ENCODE measurements at places on chromosomes 16 and 17. TPM values are rescaled to one million over a fixed set of nuclear protein-coding genes. Genes with fewer than 3 reads are reported as not detected.

DNA sequence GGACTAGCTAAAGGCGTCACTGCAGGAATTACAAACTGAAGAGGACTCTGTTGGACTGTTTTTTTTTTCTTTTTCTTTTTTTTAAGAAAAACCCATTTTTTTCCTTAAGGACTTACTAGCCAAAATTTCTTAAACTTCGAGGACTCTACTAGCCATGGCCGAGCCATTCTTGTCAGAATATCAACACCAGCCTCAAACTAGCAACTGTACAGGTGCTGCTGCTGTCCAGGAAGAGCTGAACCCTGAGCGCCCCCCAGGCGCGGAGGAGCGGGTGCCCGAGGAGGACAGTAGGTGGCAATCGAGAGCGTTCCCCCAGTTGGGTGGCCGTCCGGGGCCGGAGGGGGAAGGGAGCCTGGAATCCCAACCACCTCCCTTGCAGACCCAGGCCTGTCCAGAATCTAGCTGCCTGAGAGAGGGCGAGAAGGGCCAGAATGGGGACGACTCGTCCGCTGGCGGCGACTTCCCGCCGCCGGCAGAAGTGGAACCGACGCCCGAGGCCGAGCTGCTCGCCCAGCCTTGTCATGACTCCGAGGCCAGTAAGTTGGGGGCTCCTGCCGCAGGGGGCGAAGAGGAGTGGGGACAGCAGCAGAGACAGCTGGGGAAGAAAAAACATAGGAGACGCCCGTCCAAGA lies 878 bp downstream of the HEXIM1 start:
- H3K4me1 ChIP-seq, result peaks cover 15% of the 10 kb centered on the region
- no peaks in the 10 kb centered on the region for H3K36me3 ChIP-seq
- H3K27ac ChIP-seq, result peak overlapping the region; percentile 100
- H3K4me3 ChIP-seq, result peak overlapping the region; percentile 98

DNA sequence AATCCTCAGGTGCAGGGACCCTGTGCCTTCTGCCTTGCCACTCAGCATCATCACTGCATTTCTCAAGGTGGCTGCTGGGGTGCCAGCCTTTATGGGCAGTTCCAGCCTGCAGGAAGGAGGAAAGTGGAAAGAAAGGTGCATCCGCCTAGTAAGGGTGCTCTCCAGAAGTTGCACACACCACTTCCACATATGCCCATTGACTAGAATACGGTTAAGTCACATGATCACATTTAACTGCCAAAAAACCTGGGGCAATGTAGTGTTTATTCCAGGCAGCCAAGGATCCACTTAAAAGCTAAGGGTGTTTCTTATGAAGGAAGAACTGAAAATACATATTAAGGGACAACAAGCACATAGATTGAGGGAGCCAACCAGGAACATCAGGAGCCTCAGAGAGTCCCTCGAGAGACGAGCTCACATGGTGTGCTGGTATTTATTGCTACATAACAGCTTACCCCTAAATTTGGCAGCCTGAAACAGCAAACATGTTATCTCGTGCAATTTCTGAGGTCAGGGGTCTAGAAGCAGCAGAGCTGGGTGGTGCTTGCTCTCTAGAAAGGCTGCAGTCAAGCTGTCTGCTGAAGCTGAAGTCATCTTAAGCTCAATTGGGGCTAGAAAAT lies 52.0 kb upstream of the MMP2 start:
- H3K36me3 ChIP-seq, result no peaks in the 10 kb centered on the region
- no peak overlapping the region for H3K27ac ChIP-seq
- H3K27me3 ChIP-seq, result no peaks in the 10 kb centered on the region
- no peak overlapping the region for H3K4me3 ChIP-seq
- H3K4me1 ChIP-seq, result no peaks in the 10 kb centered on the region
- DNase-seq, result no peak

DNA sequence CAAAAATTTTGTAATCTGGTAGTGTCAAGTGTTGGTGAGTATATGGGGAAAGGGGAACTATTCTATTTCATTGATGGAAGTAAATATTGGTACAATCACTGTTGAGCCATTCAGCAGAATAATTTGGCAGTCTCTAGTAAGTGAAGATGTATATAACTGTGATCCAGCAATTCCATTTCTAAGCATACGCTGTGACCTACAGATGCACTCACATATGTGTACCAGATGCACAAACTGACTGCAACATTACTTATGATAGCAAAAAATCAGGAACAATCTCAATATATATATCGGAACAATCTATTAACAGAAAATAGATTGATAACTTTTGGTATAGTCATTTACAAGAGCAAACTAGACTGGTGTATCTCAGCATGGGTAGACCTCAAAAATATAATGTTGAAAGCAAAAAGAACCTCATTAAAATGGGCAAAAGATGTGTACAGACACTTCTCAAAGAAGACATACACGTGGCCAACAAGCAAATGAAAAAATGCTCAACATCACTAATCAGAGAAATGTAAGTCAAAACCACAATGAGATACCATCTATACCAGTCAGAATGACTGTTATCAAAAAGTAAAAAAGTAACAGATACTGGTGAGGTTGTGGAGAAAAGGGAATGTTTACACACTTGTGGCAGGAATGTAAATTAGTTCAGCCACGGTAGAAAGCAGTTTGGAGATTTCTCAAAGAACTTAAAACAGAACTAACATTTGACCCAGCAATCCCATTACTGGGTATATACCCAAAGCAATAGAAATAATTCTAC lies 20.7 kb downstream of the ADAP2 start:
- H3K4me1 ChIP-seq, result no peaks in the 10 kb centered on the region
- H3K4me3 ChIP-seq, result no peak overlapping the region
- DNase-seq, result no peak
- no peaks in the 10 kb centered on the region for H3K27me3 ChIP-seq
- no peaks in the 10 kb centered on the region for H3K36me3 ChIP-seq

GRCh38 chr17:65918500-65918899 lies 273.4 kb downstream of the CEP112 start:
- no peak overlapping the region for H3K27ac ChIP-seq
- no peak for DNase-seq
- H3K27me3 ChIP-seq, result no peaks in the 10 kb centered on the region
- no peak overlapping the region for H3K4me3 ChIP-seq

GRCh38 chr17:79600681-79601131 lies 10.1 kb downstream of the RBFOX3 start:
- H3K27me3 ChIP-seq, result peaks cover 9% of the 10 kb centered on the region
- no peaks in the 10 kb centered on the region for H3K36me3 ChIP-seq

ST6GALNAC2 gene
- 0.32 TPM for total RNA-seq

DNA sequence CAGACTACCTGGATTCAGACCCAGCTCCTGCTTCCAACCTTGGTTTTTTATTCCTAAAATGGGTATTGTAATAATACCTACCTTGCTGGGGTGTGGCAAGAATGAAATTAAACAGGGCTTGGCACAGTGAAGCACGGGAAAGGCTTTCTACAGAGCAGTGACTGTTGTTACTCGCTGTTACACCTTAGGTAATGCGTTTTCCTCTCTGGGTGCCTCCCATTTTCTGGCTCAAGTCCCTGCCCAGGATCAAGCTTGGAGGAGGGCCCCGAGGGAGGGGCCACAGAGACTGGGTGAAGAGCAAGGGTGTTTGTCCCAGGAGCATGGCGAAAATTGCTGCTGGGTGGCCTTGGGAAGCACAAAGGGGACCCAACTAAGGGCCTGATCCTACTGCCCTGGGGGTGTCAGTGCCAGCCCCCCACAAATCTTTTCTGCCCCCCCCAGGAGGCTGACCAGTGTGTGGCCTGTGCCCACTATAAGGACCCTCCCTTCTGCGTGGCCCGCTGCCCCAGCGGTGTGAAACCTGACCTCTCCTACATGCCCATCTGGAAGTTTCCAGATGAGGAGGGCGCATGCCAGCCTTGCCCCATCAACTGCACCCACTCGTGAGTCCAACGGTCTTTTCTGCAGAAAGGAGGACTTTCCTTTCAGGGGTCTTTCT lies 13.3 kb downstream of the MIEN1 start:
- H3K27ac ChIP-seq, result no peak overlapping the region
- DNase-seq, result no peak
- peaks cover 5% of the 10 kb centered on the region for H3K27me3 ChIP-seq
- no peaks in the 10 kb centered on the region for H3K4me1 ChIP-seq
- H3K4me3 ChIP-seq, result no peak overlapping the region

- no peaks in the 10 kb centered on the region for H3K27me3 ChIP-seq
- no peaks in the 10 kb centered on the region for H3K36me3 ChIP-seq
- H3K4me3 ChIP-seq, result no peak overlapping the region
- no peak for DNase-seq
- no peak overlapping the region for H3K27ac ChIP-seq
- peaks cover 13% of the 10 kb centered on the region for H3K4me1 ChIP-seq
Observed at GRCh38 chr16:21614896-21615295, 15.5 kb downstream of the METTL9 start.

GRCh38 chr16:69105501-69106361 lies at the start of gene HAS3:
TSS of gene HAS3 (plus strand) at chr16:69105653. CDS start at chr16:69109396, 3,743 bp downstream.
- H3K27me3 ChIP-seq, result peaks cover 14% of the 10 kb centered on the region
- H3K27ac ChIP-seq, result no peak within 1 kb of the TSS
- peak; percentile 70 for DNase-seq
- H3K4me3 ChIP-seq, result peak within 1 kb of the TSS; percentile 95

- DNase-seq, result peak; percentile 57
- peak overlapping the region; percentile 95 for H3K27ac ChIP-seq
Observed at GRCh38 chr16:68366062-68366461, 55.2 kb downstream of the PRMT7 start.

UBALD1 gene
- 54.6 TPM for total RNA-seq

NEUROD2 gene
- 6.3 TPM for total RNA-seq

CFAP97D1 gene
- not detected for total RNA-seq

- H3K27me3 ChIP-seq, result peaks cover 4% of the 10 kb centered on the region
- no peak overlapping the region for H3K4me3 ChIP-seq
- peaks cover 4% of the 10 kb centered on the region for H3K36me3 ChIP-seq
- H3K27ac ChIP-seq, result no peak overlapping the region
- H3K4me1 ChIP-seq, result no peaks in the 10 kb centered on the region
- DNase-seq, result no peak
Observed at GRCh38 chr17:4086041-4086483, 56.8 kb downstream of the ZZEF1 start.

- H3K4me3 ChIP-seq, result no peak overlapping the region
- no peaks in the 10 kb centered on the region for H3K36me3 ChIP-seq
- no peaks in the 10 kb centered on the region for H3K4me1 ChIP-seq
- no peak overlapping the region for H3K27ac ChIP-seq
Observed at GRCh38 chr16:73945631-73946030, 351.0 kb upstream of the PSMD7 start.

- H3K27ac ChIP-seq, result peak within 1 kb of the TSS; percentile 82
- peaks cover 16% of the 10 kb centered on the region for H3K4me1 ChIP-seq
- peak; percentile 75 for DNase-seq
- peak within 1 kb of the TSS; percentile 88 for H3K4me3 ChIP-seq
Observed at GRCh38 chr16:569445-570254, at the start of gene PIGQ. TSS of gene PIGQ (plus strand) at chr16:569968. CDS start at chr16:574075, 4,107 bp downstream.

DNA sequence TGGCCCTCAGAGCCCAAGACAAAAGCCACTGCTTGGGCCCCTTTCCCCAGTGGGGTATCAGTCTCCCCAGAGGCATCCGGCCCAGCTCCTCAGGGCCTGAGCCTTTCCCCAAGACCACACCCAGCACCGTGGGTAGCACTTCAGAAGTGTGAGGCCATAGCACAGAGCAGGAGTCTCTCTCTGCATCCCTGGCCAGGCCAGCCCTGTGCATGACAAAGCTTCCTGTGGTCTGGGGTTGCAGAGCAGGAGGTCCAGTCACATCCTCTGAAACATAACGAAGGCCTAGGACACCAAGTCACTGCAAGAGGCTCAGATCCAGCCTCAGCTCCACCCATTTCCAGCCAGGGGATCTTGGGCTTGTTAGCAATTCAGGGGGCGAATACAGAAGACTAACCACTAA lies 56.8 kb upstream of the ZNF423 start:
- peaks cover 3% of the 10 kb centered on the region for H3K27me3 ChIP-seq
- H3K36me3 ChIP-seq, result peaks cover 15% of the 10 kb centered on the region
- DNase-seq, result no peak
- no peak overlapping the region for H3K27ac ChIP-seq
- H3K4me1 ChIP-seq, result no peaks in the 10 kb centered on the region

- no peaks in the 10 kb centered on the region for H3K36me3 ChIP-seq
- peaks cover 11% of the 10 kb centered on the region for H3K27me3 ChIP-seq
- no peak for DNase-seq
- H3K27ac ChIP-seq, result no peak overlapping the region
- H3K4me3 ChIP-seq, result no peak overlapping the region
Observed at GRCh38 chr16:67518676-67519075, 10.0 kb upstream of the RIPOR1 start.

SLC13A2 gene
- not detected for total RNA-seq

- no peaks in the 10 kb centered on the region for H3K4me1 ChIP-seq
- no peaks in the 10 kb centered on the region for H3K36me3 ChIP-seq
- H3K27ac ChIP-seq, result no peak overlapping the region
- no peaks in the 10 kb centered on the region for H3K27me3 ChIP-seq
- no peak for DNase-seq
- no peak overlapping the region for H3K4me3 ChIP-seq
Observed at GRCh38 chr16:26651464-26651863, 415.3 kb upstream of the C16orf82 start.

TTYH2 gene
- total RNA-seq, result 121 TPM

DNA sequence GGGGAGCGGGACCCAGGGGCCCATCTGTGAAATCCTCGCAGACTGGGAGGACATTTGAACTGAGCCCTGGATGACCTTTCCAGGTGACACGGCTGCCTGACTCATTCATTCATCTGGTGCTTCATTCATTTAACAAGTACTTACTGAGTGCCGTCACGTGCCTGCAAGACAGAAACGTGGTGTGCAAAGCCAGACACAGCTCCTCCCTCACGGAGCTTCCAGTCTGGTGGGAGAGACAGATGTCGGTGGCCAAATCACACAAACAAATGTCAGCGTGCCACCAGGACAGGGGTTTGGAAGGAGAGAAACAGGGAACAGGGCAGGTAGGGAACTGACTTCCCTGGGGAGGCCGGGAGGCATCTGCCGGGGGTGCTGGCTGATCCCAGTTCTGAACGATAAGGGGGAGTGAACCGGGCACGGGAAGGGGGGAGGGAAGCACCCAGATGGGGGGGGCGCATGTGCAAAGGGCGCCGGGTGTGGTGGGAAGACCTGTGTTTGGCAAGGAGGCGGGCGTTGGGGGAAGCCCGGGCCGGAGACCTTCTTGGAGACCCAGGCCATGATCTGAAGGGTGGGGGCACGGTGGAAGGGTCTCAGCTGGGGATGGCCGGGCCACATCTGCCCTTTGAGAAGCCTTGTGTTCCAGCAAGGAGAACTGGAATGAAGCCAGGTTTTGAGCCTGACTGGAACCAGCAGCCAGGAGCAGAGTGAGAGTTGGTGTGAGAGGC lies 93.6 kb upstream of the CIBAR2 start:
- DNase-seq, result peak; percentile 55
- H3K27me3 ChIP-seq, result peaks cover 9% of the 10 kb centered on the region
- peaks cover 20% of the 10 kb centered on the region for H3K4me1 ChIP-seq
- no peaks in the 10 kb centered on the region for H3K36me3 ChIP-seq

GRCh38 chr16:31712064-31712540 lies 161.5 kb upstream of the ZNF267 start:
- H3K4me3 ChIP-seq, result peak overlapping the region; percentile 59
- H3K4me1 ChIP-seq, result peaks cover 15% of the 10 kb centered on the region
- no peak for DNase-seq
- peak overlapping the region; percentile 66 for H3K27ac ChIP-seq

GRCh38 chr16:23709536-23709935 lies 3.5 kb downstream of the ERN2 start:
- DNase-seq, result no peak
- H3K27me3 ChIP-seq, result peaks cover 6% of the 10 kb centered on the region
- no peak overlapping the region for H3K4me3 ChIP-seq

All from glutamatergic neuron (in vitro differentiated cells).